Body of pancreas (tissue), 4 donors: ENCODE measurements at places on chromosomes 5 and 9.

- H3K27me3 ChIP-seq, result no peaks in the 10 kb centered on the region
- H3K36me3 ChIP-seq, result no peaks in the 10 kb centered on the region
- no peak overlapping the region for H3K4me3 ChIP-seq
Measured at GRCh38 chr9:79129865-79130480, 441.8 kb upstream of the TLE4 start.

DNA sequence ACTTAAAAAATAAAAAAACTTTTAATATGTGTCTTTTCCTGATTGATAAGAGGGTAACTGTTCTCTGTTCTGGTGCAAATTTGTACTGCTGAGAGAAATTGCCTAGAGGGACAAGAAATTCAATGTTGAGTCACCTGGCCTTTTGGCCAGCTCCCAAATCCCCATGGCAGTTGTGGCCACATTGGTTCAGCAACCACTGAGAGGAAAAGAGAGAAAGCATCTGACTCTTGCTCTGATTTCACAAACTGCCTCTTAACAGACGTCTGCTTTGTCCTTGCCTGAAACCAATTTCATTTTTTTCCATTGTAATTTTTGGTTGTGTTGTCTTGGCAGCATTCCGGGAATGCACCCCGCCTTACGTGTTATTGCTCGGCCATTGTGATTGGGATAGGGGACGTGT lies 42.4 kb downstream of the NTRK2 start:
- no peaks in the 10 kb centered on the region for H3K27me3 ChIP-seq
- peak overlapping the region; percentile 37 for H3K27ac ChIP-seq
- no peak overlapping the region for H3K4me3 ChIP-seq
- DNase-seq, result peak; percentile 53
- H3K4me1 ChIP-seq, result peaks cover 4% of the 10 kb centered on the region
- no peaks in the 10 kb centered on the region for H3K36me3 ChIP-seq

- H3K4me3 ChIP-seq, result no peak overlapping the region
- no peak for DNase-seq
- H3K27ac ChIP-seq, result no peak overlapping the region
- no peaks in the 10 kb centered on the region for H3K36me3 ChIP-seq
- H3K27me3 ChIP-seq, result no peaks in the 10 kb centered on the region
Measured at GRCh38 chr5:153447534-153447933, 42.9 kb upstream of the GRIA1 start.

DNA sequence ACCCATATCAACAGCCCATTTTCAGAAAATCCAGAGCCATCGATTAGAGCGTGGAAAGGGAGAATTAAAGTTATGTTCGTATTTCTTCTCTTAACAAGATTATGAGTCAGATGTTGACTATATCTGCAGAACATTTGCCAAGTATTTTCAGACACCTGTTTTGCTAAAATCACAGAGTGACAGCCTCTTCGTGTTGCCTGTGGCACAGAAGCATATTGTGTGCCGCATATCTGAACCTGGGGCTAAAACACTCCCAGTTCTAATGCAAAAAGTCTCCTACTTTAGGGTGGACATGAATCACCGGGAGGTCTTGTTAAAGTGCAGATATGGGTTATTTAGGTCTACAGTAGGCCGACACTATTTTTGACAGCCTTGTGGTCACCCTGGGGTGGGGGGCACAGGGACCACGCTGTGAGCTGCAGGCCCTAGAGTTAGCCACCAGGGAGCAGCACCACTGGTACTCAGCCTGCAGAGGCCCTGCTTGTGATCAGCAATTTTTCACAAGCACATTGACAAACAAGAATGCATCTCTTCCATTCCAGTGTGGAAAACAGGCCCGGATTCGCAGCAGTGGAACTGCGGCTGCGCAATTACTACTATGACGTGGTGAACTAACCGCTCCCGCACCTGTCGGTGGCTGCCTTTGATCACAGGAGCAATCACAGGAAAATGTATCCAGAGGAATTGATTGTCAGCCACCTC lies 93.5 kb downstream of the SYK start:
- no peaks in the 10 kb centered on the region for H3K4me1 ChIP-seq
- no peaks in the 10 kb centered on the region for H3K27me3 ChIP-seq
- H3K27ac ChIP-seq, result no peak overlapping the region
- no peak for DNase-seq
- no peak overlapping the region for H3K4me3 ChIP-seq

DNA sequence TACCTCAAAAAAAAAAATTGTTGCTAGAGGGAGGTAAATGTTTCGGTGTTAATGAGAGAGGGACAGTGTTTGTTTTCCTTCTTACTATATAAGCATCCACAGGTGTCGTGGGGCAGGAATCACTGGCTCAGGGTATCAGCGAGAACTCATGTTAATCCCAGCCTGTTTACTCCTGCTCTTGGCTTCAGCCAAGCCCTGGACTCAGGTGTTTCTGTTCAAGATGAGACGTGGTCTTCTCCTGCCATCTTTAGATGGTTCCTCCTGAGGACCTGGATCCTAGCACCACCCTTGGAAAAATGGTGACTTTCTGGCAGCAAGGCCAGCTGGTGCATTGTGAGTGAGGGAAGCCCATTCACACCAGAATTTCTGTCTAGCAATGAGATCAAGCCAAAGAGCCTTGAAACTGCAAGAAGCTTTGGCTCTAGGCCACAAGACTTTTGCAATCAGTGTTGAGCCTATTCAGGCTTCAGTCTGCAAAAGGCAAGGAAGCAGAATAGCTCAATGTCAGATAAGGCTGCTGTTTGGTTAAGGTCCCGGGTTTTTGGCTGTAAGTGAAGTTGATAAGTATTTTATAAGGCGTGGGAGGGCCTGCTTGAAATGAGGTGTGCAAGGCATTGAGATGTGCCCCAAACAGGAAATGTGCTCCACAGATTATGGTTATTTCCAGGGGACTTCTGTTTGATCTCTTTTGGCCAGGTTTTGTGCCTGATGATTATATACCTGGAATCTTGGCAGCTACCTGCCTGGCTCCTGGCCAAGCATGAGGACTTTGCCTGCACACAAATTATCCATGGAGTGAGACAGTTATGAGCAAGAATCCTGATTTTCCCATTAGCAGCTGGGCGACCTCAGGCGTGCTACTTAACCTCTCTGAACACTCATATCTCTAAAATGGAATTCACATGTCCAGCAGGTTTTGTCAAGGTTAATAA lies 99.8 kb downstream of the TENT4A start:
- no peaks in the 10 kb centered on the region for H3K36me3 ChIP-seq
- H3K4me1 ChIP-seq, result peaks cover 17% of the 10 kb centered on the region
- DNase-seq, result peak; percentile 78
- no peak overlapping the region for H3K4me3 ChIP-seq
- H3K27me3 ChIP-seq, result no peaks in the 10 kb centered on the region

GRCh38 chr9:102237520-102237919 lies 499.1 kb upstream of the GRIN3A start:
- no peaks in the 10 kb centered on the region for H3K36me3 ChIP-seq
- H3K27ac ChIP-seq, result no peak overlapping the region
- H3K27me3 ChIP-seq, result no peaks in the 10 kb centered on the region

DNA sequence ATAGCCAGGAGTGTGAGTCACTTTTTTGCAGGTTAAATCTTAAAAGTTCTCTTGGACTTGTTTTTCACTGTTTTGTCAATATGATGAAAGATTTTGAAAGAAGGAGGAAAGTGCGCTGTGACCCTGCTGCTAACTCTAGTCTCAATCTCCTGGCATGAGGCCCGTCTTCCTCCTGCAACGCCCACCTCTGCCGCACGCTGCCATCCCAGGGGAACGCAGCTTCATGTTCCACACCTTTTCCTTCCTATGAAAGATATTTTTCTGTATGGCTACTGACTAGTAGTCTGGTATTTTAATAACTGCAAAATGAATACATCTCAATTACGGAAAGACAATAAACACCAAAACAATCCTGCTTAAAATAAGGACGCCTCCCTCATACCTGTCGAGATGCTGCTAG lies 8.3 kb downstream of the PPIC start:
- H3K27ac ChIP-seq, result no peak overlapping the region
- no peak for DNase-seq
- H3K36me3 ChIP-seq, result peaks cover 10% of the 10 kb centered on the region
- no peak overlapping the region for H3K4me3 ChIP-seq

DNA sequence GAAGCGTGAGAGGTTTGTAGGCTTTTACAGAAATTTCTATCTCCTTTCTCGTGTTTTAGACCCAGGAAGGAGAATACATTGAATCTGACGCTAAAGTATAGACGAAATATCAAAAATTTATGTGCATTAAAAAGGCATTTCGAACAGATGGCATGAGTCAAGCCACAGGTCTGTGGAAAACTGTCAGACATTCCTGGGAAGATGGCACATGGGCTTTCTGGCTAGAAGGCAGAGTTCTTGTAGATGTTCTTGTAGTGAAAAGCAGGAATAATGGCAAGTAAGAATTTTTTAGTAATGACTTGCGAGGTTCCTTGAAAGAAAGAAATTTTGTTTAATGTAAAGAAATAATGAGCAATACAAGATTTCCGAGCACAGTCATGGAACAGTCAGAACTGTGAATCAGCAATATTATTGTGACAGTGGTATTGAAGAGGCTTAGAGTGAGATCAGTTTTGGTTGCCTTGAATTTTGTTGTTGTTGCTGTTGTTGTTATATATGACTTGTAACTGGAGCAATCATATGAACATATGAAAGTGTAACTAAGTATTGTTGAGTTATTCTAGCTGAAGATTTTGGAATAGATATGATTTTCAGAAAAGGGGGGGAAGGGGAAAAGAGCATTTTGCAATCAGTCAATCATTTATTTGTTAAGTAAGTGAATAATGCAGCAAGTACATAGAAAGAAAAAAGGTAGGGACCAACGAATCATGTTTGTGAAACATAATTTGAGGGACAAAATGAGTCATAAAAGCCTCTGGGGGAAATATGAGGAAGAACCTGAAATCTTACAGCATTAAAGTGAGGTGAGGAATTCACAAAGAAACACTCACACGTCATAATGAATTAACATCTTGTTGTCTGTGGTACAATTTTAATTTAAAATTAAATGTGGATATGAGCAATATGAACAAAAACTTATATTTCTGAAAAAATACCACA lies 339.0 kb upstream of the CTNND2 start:
- no peak overlapping the region for H3K4me3 ChIP-seq
- no peaks in the 10 kb centered on the region for H3K36me3 ChIP-seq
- no peak overlapping the region for H3K27ac ChIP-seq
- no peaks in the 10 kb centered on the region for H3K4me1 ChIP-seq
- no peaks in the 10 kb centered on the region for H3K27me3 ChIP-seq

GRCh38 chr5:6401410-6401809 lies 23.1 kb upstream of the MED10 start:
- H3K27ac ChIP-seq, result no peak overlapping the region
- H3K27me3 ChIP-seq, result no peaks in the 10 kb centered on the region
- no peaks in the 10 kb centered on the region for H3K4me1 ChIP-seq
- no peak overlapping the region for H3K4me3 ChIP-seq
- no peak for DNase-seq

DNA sequence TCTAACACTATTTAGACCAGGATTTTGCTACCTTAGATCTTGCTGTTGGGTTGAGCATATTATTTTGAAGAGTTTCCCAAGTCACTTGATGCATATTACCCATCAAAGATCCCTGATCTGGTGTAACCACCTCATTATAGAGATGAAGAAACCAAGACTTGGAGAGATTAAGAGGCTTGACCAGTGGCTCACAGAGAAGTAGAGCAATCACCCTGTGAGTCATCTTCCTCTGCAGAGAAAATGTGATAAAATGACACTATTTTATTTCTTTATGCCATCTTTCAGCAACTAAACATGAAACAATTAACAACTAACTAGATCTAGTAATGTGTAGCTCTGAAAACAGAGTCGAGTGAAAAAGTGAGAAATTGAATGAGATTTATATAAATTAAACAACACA lies 76.1 kb downstream of the KIF4B start:
- H3K27ac ChIP-seq, result no peak overlapping the region
- H3K4me1 ChIP-seq, result no peaks in the 10 kb centered on the region
- H3K27me3 ChIP-seq, result no peaks in the 10 kb centered on the region

GRCh38 chr9:97510797-97511654 lies 9.6 kb downstream of the TMOD1 start:
- peaks cover 12% of the 10 kb centered on the region for H3K4me1 ChIP-seq
- H3K36me3 ChIP-seq, result no peaks in the 10 kb centered on the region
- no peaks in the 10 kb centered on the region for H3K27me3 ChIP-seq
- DNase-seq, result no peak
- H3K27ac ChIP-seq, result no peak overlapping the region

DNA sequence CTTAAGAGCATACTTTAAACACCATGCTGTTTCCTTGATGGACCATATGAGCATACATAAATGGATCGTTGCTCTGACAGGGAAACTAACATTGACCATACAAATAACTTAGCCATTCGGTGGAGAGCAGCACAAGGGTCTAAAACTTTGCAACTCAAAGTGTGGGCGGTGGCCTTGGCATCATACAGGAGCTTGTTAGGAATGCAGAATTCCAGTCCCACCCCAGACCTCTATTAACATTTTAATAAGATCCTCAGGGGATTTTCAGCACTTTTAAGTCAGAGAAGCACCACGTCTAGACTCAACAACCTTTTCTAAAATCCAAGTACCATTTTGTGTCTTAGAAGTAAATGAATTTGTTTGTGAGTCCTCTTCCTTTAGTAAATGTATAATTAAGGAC lies 260.9 kb downstream of the EBF1 start:
- no peak overlapping the region for H3K4me3 ChIP-seq
- no peak overlapping the region for H3K27ac ChIP-seq
- peaks cover 8% of the 10 kb centered on the region for H3K4me1 ChIP-seq
- no peak for DNase-seq
- H3K36me3 ChIP-seq, result no peaks in the 10 kb centered on the region

DNA sequence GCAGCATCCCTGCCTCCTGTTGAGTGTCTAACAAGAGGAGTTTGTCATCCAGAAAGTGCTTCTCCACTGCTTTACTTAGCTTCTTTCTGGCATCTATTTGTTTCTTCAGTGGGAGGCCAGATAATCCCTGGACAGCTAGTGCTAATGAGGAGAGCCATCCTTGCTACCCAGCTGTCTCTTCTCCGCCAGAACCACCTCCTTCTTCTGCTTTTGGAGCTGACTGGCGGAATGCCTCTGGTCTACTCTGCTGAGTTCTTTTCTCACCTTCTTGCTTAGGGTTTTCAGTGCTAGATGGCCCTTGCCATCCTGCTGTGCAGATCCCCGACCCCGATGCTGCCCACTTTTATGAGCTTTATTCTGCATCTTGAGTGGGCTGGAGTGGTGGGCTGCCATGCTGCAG lies 145.8 kb downstream of the GPBP1 start:
- H3K27me3 ChIP-seq, result no peaks in the 10 kb centered on the region
- no peaks in the 10 kb centered on the region for H3K4me1 ChIP-seq
- no peak overlapping the region for H3K27ac ChIP-seq
- no peak for DNase-seq
